Activated naive CD4-positive, alpha-beta T cell treated with anti-CD3 and anti-CD28 coated beads, Interleukin-2, amount 10 ng/mL, durations not matched to agents 7 days and 5 days (primary cell): ENCODE measurements at places on chromosomes 1 and 21.

DNA sequence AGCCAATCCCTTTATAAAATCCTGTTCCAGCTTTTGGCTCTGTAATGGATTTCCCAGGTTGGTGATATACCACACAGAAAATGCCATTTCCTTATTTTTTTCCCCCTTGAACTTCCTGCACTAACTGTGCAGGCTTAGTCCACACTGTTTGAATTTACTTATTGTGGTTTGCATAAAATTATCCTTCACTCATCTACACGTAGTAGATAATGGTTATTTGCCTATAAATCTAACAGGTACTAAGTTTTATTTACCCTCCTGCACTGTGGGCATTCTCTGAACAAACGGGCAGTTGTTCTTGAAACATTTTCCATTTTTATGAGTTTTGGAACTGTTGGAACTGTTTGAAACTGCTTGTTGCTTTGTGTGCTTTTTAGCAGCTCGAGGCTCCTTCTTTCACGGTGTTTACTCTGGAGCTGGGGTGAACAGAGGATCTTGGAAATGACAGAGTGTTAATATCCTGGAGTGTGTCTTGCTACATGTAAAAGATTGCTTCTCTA is 23.0 kb upstream of the KIFAP3 start:
- DNase-seq = no peak

GRCh38 chr1:65230731-65231481 is 78.4 kb upstream of the DNAJC6 start:
- peak; percentile 34 for DNase-seq

GRCh38 chr1:61052395-61053225 is 29.8 kb upstream of the NFIA start:
- DNase-seq = peak; percentile 21

DNA sequence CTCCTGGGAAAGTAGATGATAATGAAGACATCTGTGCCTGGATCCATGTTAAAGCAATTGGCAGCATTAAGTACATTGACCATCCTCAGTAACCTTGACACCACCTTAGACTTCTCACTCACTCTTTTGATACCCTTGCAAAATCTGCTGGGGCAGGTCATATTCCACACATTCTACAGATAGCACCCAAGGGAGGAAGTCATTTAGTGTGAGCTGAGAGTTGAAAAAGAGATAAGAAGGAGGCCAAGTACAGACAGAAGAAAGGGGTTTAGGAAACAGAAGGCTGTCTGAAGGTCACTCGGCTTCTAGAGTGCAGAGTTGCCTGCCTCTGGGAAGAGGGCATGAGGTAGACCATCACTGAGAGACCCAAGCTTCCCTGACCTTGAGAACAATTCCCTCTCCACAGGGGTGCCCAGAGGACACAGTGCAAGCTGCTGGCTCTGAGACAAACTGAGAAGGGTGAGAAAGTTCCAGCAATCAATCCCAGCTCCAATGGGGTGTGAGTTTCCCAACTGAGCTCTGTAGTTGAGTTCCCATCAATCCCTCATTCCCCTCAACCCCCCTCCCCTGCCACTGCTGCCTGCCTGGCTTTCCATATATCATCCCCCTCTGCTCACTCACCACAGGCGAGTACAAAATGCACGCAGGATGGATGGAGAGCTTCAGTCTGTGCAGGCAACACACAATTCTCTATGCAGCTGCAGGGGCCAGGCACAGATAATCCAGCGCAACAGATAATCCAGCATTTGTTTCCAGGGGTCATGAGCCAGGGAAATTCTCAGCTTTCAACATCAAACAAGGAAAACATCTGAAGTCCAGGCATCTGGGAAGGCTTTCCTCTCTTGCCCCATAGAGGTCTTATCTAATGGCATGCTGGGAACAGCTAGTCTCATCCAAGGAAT is 7.4 kb upstream of the MOB3C start:
- no peak for DNase-seq

GRCh38 chr1:167927046-167927754 is 9.3 kb upstream of the DCAF6 start:
- DNase-seq = no peak

DNA sequence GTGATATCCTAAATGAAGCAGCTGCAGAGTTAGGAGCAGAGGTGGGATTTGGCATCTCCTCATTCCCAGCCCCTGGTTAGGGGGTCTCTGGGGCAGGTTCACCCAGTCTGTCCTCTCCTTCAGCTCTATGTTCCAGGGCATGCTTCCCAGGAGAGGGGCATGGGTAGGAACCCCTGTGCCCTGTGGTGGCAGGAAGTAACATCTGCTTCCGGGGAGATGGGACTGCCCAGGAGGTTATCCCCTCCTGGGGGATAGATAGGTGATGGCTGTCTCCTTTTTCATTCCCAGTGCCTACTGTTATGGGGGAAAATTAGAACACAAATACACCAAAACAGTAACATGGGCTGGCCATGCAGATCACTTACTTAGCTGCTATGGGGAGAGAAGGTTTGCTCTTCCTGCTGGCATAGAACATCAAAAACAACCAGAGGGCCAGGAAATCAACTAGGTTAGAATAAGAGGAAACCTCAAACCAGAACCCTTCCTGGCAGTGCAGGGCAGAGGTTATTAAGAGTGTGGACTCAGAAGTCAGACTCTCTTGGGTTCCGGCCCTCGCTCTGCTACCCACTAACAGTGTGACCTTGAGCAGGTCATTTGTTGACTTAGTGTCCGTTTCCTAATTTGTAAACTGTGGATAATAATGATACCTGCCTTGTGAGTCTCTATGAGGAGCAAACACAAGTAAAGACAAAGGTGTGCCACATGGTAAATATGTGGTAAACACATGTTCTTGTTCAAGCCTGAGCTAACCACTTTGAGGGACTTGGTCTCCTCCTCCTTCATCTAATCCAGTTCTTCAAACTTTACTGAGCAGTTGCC is 157.8 kb upstream of the JUN start:
- peak; percentile 63 for DNase-seq
